ENCODE measurements at places on chromosomes 6 and 20.

GRCh38 chr6:31879143-31879542 is 346 bp upstream of the SLC44A4 start:
- no peak for DNase-seq

DNA sequence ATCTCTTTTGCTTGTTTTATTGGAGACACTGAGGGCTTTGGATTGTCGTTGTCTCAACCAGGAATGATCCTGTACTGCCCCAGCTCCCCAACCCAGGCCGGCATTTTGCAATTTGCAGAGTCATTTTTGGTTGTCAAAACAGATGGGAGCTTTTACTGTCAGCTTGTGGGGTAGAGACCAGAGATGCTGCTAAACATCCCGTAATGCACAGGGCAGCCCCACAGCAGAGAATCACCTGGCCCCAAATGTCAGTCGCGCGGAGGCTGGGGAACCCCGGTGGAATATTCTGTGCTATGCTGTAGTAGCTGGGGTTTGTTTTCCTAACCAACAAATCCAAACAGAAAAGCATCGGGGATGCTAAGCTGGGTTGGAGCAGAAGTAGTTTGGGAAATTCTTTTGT is 99.7 kb downstream of the TSHZ2 start:
- DNase-seq = no peak

- no peak for DNase-seq
Observed at GRCh38 chr6:66478705-66479104, 771.7 kb upstream of the EYS start.

DNA sequence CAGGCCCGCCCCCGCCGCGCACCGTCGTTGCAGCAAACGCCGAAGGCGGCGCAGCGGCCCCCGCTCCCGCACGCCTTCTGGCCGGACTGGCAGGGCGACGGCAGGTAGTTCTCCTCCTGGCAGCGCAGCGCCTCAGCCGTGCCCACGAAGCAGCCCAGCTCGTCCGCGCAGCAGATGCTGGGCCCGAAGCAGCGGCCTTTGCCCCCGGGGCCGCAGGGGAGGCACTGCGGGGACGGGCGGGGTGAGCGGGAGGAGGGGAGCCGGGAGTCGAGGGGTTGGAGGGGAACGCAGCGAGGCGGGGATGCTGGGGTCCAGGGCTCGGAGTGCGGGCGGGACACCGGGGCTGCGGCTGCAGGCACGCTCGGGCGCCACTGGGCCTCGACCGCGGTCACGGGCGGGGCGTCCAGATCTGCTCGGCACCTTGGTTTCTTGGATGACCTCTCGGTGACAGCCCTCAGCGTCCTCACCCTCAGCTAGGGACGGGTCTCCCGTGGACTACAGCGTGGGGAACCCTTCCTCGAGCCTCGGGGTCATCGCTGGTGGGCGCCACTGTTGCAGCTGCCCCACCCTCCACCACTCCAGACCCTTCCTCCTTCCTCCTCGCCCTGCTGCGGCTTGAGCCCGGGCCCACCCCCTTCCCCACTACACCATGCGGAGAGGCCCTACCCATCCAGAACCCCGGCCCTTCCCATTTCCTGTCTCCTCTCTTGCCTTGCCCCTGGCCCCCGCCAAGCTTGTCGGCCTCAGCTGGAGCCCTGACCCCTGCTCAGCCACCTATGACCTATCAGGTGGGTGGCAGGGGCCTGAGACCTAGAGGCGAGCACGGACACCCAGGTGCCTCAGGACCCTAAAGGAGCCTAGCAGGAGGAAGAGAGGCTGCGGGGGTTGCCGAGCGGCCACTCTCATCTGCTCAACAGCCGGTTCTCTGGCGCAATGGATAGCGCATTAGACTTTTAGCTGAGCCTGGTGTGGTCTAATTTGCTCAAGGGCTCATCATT is 1.3 kb downstream of the AVP start:
- no peak for DNase-seq

DNA sequence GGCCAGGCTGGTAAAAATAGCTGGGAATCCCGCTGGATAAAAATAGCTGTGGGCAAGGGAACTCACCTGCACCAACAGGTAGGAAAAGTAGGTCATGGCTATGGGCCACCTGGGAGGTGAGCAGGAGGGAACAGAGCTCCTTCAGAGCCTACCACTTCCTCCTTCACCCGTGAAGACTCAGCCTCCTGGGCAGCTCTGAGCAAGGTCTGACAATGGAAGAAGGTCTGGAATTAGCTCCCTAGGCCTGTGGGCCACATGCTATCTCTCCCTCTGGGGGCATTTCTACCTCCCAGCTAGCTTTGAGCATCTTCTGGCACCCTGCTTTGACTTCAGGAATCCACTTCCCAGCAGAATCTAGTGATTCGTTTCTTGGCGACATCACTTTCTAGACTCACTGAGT is 153.9 kb downstream of the MRPL14 start:
- no peak for DNase-seq

- DNase-seq = no peak
Observed at GRCh38 chr6:129853996-129854711, 7.0 kb downstream of the TMEM244 start.

DNA sequence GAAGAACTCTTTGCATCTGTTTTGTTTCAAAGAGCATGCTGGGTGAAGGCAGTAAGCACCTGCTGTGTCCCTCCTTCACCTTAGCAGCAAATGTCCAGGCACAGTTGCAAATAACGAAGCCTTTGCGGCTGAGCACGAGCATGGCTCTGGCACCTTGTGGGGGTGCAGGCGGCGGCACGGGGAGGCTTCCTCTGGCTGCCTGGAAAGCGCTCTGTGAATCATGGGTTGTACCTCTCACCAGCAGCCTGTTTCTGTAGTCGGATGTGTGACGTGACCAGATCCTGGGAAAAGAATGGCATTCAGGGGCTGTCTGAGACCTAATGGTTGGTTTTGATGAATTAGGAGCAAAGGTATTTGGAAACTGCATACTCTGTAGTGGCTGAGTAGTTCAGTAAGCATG is 144.8 kb downstream of the DTNBP1 start:
- DNase-seq = no peak

DNA sequence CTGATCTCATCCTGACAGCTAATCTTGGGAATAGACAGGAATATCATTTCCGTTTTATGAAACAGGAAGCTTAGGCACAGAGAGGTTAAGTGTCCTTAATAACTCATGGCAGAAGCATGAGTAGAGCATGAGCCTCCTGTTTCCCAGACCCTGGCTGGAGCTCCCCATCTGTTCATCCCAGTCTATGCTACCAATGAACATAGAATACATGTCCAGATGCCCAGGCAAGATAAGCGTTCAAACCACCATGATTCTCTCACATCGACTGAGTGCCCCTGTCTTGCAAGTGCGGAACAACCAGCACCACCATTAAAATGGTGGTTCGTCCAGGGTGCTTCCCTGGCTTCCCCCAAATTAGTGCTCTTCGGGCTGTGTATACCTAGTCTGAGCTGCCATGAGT is 217.1 kb downstream of the FARS2 start:
- no peak for DNase-seq

DNA sequence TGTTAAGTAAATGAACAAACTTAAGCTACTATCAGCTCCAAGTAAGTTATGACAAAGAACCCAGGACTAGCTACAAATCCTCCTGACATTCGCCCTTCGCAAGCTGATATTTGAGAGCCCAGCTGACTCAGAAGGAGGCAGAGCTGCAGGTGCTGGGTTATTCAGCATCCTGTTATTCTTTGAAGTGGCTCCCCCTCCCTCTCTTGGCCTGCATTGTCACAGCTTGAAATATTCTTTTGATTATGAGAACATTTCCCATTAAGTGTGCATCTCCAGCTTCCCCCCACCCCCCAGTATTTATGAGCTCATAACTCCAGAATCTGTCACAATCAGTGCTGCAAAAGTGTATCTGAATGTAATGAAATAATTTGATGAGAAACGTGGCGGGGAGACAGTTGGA is 78.8 kb upstream of the RALY start:
- peak; percentile 8 for DNase-seq

GRCh38 chr6:145551164-145551563 is 184.2 kb downstream of the EPM2A start:
- no peak for DNase-seq

DNA sequence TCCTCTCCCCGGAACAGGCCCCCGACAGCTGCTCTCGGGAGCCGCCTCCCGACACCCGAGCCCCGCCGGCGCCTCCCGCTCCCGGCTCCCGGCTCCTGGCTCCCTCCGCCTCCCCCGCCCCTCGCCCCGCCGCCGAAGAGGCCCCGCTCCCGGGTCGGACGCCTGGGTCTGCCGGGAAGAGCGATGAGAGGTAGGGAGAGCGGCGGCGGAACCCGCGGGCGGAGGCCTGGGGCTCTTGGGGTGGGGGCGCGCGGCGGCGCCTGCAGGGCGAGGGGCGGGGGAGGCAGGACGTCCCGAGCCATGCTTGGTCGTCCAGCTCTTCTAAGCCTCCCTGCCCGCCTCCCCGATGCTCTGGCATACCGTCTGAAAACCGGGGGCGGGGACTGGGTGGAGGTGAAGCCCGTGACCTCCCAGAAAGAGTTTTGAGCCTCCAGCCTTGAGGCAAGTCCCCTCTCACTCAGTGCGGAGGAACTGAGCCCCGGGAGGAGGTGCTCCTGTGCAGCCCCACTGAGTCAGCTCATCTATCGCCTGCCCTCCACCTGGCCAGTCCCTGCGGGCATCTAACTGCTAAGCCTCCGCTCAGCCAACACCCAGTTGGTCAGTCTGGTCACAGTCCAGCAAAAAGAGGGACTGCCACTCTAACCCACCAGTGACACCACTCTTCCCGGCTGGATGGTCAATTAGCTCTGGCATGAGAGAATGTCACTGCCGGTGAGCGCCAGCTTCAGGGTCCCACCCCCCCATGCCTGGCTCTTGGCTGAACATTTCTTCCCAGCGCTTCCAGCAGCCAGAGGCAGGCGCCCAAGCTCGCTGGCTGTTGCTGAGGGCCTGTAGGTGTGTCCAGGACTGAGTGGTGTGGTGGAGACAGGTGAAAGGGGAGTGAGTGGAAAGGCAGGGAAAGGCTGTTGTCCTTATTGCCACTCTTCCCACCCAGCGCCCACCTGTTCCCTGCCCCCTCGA is 482 bp downstream of the DDR1 start:
- DNase-seq = no peak

DNA sequence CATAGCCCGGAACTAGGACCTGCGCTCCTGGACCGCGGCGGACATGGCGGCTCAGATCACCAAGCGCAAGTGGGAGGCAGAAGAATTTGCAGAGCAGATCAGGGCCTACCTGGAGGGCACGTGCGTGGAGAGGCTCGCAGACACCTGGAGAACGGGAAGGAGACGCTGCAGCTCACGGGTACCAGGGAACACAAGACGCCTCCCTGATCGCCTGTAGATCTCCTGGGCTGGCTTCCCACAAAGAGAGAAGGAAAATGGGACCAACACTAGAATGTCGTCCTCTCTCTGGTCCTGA is 15.1 kb upstream of the HLA-A start:
- no peak for DNase-seq

DNA sequence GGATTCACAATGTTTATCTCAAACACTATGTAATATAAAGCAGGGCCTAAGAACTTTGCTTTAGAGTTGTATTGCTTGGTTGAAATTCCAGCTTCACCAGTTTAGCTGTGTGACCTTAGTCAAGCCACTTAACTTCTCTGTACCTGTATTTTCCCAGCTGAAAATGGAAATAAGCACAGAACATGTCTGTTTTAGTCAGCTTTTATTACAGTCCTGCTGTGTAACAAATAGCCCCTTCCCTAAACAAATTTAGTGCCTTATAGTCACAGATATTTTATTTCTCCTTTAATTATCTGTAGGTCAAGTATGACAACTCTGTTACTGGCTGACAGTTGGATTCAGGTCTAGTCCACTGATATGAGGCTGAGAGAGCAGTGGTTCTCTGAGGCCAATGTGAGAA is 56.0 kb upstream of the JAG1 start:
- DNase-seq = no peak

DNA sequence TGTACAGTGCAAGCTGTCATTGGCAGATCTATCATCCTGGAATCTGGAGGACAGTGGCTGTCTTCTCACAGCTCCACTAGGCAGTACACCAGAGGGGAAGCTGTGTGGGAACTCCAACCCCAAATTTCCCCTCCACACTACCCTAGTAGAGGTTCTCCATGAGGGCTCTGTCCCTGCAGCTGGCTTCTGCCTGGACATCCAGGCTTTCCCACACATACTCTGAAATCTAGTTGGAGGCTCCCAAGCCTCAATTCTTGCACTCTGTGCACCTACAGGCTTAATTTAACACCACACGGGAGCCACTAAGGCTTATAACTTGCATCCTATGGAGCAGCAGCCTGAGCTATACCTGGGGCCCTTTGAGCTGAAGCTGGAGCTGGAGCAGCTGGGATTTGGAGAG is 43.0 kb upstream of the TRIM39 start:
- no peak for DNase-seq

DNA sequence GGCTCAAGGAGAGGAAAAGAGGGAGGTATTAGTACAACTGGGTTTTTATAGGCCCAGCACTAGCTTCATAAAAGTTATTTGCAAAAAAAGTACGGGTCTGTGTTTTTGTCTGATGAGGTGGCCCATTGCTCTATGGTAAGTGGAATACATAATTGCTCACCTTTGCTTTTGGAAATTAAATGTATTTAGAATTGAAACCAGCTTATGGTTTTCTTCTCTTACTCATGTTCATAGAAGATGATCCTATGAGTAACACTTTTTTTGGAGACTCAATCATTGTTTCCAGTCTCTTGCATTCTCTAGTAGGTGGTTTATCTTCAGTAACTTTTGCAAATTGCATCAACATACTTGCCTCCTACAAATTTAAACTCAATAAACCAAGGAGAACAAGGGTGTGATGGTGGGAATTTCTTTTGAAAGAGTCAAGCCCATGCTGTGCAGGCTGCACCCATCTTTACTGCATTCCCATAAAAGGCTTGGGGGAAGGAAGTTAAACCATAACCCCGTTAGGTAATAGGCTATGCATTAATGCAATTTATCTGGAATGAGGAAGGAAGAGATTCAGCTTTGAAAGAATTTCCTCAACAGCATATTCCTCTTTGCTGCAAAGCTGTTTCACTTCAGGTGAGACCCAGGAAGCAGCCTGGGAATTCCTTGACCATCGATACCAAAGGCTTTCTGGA is 48.5 kb upstream of the EDN1 start:
- no peak for DNase-seq

DNA sequence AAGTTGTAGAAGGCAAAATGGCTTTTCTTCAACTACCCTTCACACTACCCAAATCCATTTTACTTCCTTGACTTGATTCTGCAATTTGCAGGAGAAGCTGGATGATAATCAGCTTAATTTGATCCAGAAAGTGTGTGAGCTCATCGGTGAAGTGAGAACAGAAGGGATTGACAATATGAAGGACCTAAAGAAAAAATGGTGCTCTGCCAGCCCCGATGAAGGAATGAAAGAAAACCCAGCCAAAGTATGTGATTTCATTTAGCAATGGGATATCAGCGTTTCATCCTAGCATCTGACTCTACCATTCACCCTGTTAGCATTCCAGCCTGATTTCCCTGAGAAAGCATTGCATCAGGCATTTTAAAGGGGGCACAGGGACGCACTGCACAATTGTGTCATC is 41.5 kb downstream of the CD164 start:
- no peak for DNase-seq

- DNase-seq = no peak
Observed at GRCh38 chr20:32338665-32339064, 19.5 kb upstream of the ASXL1 start.
